Activated CD4-positive, CD25-positive, alpha-beta regulatory T cell (primary cell): ENCODE measurements at places on chromosomes 6 and 20.

DNA sequence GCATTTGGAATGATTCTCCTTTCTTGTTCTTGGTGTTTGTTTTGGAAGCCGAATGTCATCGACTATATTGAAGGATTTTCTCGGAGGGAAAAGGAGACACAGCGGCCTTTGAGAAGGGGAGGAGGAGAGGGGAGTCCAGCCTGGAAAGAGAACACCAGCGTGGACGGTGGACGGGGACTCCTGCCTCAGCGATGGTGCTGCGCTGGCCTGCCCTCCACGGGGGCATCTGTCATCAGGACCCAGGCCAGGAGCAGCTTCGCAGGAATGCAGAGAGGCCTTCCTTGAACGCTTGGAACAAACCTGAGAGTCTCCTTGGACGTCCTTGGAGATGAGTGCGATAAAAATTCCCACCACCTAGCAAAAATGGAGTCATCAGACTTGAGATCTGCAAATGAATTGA, 8.3 kb upstream of the C6orf118 start:
- DNase-seq, result no peak

DNA sequence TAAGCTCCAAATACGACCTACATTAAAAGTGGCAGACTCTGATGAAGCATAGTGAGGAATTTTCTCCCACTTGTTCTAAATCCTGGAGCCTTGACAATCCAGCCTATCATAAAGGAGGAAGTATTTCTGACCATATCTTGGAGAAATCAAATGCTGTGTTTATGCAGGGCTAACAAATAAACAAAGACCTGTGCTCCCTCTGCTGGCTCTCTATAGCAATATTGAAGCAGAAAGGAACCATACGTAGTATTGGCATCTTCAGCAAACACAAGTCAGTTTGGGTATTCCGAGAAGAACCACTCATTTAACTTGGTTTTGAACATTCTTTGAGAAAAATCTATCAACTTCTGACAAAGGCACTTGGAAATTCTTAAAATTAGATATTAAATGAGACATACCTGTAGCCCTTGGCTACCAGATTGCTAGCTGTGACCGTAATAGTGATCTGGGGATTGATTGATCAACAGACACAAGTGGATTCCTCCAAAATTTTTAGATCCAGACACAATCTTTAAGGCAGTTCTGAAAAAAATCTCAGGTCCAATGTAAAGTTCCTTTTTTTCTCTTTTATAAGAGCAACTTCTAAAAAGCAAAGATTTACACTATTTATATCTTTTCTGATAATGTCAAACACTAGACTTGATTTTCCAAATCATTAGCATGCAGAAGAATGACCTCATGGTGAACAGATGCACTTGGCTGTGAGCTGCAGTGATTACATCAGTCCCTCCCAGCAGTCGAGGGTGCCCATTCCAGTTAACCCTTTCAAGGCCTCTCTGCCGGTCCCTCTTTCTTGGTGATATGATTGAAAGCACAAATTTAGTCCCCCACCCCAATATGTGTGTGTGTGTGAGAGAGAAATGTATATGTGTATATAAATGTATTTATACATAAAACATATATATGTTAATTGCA, 40.2 kb downstream of the INSM1 start:
- DNase-seq, result no peak

DNA sequence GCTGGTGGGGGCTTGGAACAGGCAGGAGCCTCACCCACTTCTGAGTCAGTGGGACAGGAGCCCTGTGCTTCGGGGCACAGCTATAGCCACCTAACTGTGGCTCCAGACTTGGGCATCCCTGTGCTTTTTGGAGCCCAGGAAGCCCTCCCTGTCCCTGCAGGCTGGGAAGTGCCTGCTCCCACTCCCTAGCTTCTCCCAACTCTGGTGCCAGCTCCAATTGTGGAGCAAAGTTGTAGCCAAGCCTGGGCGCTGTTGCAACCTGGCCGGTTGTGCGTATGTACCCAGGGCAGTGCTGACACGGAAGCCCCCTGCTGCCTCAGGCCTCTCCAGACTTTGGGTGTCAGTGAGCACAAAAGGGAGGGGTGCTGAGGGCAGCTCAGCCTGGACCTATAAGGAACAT, 601.7 kb upstream of the GJE1 start:
- DNase-seq, result no peak

- no peak for DNase-seq
These were observed 117.3 kb downstream of the SMLR1 start for GRCh38 chr6:130944486-130944885.

DNA sequence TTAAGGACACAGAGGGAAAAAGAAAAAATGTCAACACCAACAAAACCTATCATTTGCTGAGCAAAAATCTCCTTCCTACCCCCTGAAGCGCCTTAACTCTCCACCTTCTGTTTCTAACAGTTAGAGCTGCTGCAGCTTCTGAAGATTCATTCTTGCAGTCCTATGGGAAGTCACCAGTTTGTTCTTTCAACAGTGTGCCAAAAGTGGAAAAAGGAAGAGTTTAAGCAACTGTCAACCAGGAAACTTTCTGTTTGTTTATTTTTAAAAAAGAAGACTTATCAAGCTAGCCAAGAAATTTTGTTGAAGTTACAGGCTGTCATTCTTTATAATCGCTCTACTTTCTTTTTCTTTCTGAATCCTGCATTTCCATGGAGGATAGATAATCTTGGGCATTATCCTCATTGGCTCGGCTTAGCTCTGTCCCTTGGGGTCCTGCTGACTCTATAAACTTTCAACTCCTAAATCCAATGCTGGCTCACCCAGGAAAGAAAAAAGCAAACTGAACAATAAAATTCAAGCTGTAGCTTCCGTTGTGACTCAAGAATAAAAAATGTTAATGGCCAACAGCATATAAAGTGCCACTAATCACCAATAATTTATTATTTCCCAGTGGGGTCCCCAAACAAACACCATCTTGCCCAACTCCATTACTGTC, 172.8 kb upstream of the CITED2 start:
- no peak for DNase-seq

- no peak for DNase-seq
These were observed 6.1 kb upstream of the RNF8 start for GRCh38 chr6:37347670-37348111.

GRCh38 chr6:8375916-8376315, 59.4 kb downstream of the SLC35B3 start:
- no peak for DNase-seq

DNA sequence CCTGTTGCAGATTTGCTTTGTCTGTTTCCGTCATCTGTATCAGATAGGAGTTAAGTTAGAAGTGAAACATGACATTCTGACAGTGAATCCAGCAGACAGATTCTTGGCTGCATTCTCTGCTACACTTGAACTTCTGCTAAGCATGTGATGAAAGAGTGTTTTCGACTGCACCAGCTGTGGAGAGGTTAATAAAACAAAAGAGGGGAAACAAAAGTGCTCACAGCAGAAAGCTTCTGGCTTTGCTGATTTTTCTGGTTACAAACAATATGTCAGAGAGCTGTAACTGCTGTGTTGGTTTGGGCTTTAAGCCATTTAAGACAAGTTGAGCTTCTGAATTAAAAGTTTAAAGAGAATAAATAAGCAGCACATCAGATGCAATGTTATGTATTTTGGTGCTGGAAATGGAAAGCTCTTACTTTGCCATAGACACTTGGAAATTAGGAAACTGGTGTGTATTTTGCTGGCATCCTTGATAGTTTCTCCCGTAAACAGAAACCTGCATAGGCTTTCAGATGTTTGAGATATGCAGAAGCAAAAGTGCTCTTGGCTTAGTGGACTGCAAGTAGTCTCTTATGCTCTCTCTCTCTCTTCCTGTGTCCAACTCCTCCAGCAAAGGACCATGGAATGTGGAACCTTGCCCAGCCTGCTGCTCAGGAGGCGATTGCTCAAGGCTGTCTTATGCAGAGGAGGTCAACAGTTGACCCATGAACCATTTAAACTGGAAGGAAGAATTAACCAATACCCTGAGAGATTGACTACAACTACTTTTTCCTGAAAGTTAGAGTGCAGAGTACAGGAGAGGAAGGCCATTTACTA, 104.9 kb downstream of the RPS12 start:
- no peak for DNase-seq

DNA sequence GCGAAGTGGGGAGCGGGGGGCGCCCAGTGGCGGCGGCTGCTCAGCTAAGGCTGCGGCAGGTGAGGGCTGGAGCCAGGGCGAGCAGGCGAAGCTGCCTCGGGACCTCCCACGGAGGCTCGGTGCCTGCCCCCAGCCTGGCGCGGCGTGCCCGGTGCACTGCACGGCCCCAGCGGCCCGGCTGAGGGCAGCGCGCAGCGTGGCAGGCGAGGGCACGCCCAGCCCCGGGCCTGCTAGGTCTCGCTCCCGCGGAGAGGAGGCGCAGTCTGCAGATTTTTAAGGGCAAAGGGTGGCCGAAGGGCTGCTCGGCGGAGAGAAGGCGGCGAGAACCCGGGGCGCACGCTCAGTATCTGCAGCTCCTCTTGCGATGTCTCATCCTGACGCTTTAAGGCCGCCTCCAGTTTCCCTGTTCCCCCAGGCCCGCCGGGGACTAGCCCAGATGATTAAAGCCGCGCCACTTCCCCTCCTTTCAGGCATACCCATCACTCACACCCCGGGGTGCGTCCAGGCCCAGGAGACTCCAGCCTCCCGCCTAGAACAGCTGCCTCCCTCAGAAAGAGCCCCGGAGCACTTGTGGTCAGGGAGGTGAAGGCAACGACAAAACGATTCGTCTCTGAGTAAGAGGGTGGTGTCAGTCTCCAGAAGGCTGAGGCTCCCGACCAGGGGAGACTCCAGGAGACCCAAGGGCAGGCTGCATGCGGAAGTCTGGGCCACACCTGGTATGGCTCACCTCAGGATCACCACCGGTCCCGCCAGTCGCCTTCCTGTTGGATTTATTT, at the start of gene FERMT1:
Gene FERMT1, minus strand, starts transcription at position 158 of the 776 bp plus-strand sequence. CDS start 3,476 bp downstream, outside the sequence.
- DNase-seq, result no peak

- no peak for DNase-seq
These were observed 196.9 kb downstream of the NFATC2 start for GRCh38 chr20:51345601-51346101.

DNA sequence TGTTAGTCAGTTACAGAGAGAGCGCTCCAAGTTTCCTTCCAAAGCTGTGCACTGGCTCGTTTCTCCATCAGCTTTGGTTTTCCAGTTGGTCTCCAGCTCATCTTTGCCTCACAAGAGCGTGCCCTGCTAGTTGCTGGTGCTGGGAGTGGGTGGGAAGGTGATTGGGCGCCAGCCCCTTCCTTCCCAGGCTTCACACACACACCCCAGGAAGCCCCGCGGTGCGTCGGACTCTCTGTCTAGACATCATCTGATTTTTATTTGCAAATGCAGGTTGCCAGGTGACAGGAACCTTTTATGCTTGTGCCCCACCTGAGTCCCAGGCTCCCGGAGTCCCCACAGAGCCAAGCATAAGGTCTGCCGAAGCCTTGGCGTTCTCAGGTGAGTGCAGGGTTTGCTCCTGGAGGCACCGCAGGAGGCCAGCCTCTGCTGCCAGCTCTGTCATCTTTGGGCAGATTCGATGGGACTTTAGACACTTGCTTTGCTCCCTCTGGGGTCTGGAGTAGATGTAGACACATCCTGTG, 7.1 kb downstream of the IRF4 start:
- DNase-seq, result no peak

- DNase-seq, result peak; percentile 53
These were observed 5.9 kb downstream of the TP53INP2 start for GRCh38 chr20:34709831-34710567.

GRCh38 chr20:62430311-62430853, 3.0 kb upstream of the RBBP8NL start:
- DNase-seq, result no peak

DNA sequence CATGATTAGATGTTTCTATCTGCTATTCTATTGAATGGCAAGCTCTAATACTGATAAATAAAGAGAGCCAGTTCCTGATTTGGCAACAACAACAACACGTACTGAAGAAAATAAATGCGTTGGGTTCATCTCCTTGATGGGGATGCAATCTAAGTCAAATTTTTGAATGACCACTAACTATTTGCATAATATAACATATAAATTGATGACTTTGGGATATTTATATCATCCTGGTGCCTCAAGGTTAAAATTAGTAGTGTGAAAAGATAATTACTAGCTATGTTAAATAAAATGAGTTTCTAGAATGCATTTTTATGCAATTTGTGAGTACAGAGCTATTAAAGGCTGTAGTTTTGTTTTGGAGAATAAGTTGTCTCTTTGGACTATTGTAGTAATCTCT, 896.4 kb downstream of the KIF16B start:
- no peak for DNase-seq

- no peak for DNase-seq
These were observed 86.8 kb downstream of the PPP1R14C start for GRCh38 chr6:150229436-150230163.

DNA sequence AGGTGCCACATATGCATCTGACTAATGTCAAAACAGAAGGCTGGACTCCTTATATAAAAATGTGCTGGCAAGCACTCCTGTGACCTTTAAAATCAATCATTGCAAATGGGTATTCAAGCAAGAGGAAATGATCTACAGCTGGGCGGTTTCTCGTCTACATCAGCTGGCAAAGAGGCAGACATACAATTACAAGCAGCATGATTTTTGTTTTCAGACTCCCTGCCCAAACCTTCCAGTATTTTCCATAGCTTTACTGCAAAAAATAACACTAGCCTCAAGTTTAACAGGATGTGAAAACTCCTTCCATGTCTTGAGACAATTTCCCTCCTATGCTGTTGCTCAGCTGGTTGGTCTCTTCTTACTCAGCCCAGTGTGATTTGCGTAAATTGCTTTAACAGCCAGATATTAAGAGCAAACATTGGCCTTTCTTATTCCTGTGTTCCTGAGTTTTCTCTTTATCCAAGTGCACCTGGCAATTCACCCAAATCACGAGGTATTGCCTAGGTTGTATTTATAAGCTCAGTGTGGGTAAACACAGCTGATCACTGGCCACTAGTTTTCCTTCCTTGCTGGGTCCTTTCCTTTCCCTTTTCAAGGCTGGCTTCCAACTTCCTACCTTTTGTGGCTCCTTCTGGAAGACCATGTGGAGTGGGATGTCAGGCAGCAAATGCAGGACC, 130.4 kb downstream of the MOXD1 start:
- DNase-seq, result no peak

- peak; percentile 12 for DNase-seq
These were observed 74.6 kb upstream of the CEP85L start for GRCh38 chr6:118725944-118726343.
